Stimulated activated CD8-positive, alpha-beta memory T cell treated with anti-CD3 and anti-CD28 coated beads, Interleukin-4, amount 100 ng/mL, for 4 hours (primary cell): ENCODE measurements at places on chromosomes 4 and X.

DNA sequence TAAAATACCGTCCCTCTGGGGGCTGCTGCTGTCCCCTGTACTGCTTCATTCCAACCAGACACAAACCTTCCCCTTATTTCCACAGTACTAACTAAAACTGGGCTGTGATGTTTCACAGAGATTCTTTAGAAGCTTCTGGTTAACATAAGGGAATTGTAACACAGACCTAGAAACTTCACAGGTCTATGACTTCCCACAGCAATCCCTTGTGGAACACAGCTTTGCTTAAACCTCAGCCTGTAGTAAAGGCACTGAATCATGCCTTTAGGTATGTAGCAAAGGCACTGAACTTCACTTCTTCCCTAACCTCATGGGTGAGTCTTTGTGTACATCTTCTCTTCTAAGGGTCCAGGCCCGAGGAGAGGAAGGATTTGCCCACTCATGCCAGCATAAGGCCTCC is 49.4 kb downstream of the SPINK2 start:
- DNase-seq: no peak

DNA sequence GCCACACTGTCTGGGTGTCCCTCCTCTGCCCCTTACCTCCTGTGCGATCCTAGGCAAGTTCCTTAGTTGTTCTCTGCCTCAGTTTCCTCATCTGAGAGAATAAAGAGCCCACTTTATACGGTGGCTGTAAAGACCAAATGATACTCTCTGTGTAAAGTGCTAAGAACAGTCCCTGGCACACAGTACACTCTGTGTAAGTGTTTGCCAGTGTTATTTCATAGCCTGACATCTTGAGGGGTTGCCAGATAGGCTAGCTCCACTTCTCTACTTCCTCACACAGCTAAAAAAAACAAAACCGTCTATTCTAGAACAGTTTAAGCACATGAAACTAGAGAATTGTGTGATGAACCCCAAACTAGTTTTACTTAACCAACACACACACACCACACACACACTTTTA is 17.1 kb downstream of the SPON2 start:
- no peak for DNase-seq

DNA sequence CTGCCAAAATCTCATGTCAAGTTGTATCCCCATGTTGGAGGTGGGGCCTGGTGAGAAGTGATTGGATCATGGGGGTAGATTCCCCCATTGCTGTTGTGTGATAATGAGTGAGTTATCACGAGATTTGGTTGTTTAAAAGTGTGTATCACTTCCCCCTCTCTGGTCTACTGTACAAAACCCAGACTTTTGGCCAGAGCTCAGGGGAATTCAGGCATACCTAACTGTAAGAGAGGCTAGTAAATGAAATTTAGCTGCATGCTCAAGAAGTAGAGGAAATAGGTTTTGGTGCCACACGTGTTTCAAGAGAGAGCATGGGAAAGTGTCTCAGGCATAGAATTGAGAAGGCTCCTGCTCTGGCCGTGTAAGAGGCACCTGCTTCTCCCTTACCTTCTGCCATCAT is 190.5 kb upstream of the GALNTL6 start:
- DNase-seq: no peak

DNA sequence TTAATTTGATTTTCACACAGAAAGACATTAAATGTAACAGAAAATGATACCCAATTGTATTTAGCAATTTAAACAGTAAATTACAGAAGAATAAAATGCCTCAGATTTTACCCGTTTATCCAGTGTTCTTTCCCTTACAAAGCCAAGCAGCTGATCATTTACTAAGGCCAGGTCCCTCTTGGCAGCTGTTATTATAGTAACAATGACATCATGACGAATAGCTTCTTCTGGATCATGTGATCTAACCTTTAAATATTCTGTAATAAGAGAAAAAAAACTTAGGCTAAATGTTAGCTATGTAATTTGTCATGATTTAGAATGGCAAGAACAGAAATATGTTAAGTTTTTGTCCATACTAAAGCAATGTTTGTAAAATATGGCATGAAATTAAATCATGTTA is 69.4 kb downstream of the PDS5A start:
- no peak for DNase-seq

GRCh38 chrX:52979993-52980392 is 21.7 kb upstream of the FAM156A start:
- no peak for DNase-seq

DNA sequence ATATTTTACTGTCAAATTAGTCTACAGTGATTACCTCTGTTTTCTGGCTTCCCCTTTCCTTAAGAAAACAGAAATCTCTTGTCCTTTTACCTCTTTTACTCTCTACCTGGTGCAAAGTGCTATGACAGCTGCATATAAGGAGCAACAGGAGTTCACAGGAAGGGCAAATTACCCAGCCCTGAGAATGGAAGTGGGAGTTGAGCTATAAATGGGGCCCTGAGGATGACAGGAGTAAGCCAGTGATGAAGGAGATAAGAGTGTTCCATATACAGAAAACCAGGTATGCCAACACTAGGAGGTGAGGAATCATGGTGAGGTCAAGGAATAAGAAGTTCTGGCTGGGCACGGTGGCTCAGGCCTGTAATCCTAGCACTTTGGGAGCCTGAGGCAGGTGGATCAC is 4.5 kb upstream of the HSD17B13 start:
- no peak for DNase-seq

DNA sequence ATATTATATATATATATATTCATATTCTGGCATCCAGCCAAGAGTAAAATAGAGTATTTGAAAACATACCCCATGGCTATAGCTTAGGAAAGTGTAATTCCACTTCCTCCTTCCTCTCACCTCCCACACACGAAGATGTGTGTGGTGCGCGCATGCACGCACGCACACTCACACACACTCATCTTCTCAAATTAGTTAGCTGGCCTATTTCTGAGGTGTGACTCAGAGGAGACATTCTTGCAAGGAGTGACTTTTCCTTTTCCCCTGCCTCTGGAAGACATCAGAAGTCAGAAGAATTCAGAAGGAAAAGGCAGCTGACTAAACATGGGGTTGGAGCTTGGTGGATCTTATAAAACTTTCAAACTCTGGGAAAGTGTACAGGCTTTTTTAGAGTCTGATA is 8.8 kb downstream of the ENPEP start:
- no peak for DNase-seq

GRCh38 chrX:7891928-7892327 is 35.3 kb downstream of the PNPLA4 start:
- no peak for DNase-seq

DNA sequence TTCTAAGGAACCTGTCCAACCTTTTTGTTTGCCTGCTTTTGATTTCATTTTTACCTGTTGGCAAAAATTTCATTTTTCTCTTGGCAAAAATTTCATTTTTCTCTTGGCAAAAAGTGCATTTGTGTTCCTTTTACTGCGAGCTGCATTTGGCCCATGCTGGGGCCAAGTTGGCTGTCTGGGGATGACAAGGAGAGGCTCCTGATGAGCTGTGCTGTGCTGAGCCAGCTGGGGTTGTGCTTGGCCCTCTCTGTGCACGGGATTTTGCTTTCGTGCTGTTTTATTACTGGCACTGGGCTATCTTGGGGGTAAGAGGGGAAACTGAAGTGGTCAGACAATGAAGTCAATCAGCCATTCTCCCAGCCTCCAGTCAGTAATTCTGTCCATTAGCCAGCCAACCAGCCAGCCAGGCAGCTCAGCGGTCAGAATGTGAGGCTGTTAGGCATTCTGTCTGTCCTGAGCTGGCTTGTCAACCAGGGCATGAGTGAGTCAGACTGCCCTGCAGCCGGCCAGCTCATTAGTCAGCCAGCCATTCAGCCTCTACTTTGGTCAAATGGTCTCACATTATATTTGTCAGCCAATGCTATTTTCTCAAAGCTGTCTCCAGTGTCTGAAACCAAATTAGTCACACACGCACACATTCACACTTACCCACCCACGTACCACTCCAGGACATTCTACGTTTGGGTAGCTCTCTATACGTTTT is 56.9 kb upstream of the PRPS1 start:
- no peak for DNase-seq

GRCh38 chr4:102541697-102542096 is 40.5 kb downstream of the NFKB1 start:
- no peak for DNase-seq

DNA sequence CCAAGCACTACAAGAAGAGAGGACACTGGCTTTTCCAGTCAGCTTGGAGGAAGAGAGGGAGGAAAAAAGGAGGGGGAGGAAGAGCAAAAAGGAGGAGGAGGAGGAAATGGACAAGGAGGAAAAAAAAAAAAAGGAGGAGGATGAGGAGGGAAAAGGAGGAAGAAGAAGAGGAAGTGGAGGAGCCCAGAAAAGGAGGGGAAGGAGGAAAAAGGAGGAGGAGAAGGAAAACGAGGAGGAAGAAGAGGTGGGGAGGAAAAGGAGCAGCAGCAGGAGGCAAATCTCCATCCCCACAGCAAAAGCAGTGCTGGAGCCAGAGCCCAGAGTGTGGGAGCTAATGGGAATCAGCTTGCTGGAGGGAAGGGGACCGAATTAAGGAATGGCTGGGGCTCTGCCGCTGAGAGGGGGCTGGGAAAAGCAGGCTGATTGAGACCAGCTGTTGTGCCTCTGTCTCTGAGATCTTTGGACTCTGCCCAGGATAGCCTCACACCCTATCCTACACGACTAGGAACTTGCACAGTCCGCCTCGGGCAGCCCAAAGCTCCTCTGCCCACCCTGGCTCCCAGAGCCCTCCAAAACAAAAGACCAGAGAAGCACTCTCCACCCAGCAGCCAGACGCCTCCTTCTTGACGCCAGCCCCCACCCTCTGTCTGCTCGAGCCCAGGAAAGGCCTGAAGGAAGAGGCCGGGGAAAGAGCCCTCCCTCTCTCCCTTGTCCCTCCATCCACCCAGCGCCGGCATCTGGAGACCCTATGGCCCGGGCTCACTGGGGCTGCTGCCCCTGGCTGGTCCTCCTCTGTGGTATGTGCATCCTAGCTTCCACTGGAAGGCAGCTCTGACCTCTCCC is at the start of gene XPNPEP2:
XPNPEP2 (plus strand) TSS at position 514 of the 843 bp plus-strand sequence; CDS start at position 749, 235 bp downstream.
- no peak for DNase-seq

DNA sequence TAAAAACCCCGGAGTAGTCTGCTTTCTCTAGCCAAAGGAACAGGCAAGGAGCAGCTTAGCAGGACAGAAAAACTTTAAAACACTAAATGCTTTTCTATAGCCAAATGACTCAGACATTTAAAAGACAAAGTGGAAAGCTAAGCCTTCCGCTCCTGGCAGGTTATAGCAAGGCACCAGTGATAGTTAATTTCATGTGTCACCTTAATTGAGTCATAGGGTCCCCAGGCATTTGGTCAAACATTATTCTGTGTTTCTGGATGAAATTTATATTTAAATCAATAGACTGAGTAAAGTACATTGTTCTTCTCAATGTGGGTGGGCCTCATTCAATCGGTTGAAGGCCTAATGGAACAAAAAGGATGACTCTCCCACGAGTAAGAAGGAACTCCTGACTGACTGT is 885.7 kb upstream of the ADGRL3 start:
- no peak for DNase-seq

DNA sequence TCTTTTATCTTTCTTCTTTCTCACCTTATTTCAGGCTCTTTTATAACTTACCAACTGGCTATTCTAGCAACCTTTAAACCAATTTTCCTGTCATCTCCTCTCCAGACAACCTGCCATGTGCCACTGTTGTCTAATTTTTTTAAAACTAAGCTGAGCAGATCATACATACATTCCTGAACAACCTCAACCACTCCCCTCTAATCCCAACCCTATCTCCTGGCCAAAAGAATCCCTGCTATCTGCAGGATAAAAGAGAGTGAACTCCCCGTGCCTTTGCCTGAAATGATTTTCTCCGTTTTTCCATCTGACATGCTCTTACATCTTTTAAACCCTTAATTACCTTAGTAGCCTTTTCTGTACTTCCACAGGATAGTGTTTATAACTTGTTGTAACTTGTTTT is 35.5 kb downstream of the DCUN1D4 start:
- DNase-seq: no peak

GRCh38 chr4:1055721-1056590 is 44.5 kb downstream of the FGFRL1 start:
- peak; percentile 70 for DNase-seq

GRCh38 chr4:170127758-170128157 is 38.0 kb upstream of the AADAT start:
- no peak for DNase-seq

DNA sequence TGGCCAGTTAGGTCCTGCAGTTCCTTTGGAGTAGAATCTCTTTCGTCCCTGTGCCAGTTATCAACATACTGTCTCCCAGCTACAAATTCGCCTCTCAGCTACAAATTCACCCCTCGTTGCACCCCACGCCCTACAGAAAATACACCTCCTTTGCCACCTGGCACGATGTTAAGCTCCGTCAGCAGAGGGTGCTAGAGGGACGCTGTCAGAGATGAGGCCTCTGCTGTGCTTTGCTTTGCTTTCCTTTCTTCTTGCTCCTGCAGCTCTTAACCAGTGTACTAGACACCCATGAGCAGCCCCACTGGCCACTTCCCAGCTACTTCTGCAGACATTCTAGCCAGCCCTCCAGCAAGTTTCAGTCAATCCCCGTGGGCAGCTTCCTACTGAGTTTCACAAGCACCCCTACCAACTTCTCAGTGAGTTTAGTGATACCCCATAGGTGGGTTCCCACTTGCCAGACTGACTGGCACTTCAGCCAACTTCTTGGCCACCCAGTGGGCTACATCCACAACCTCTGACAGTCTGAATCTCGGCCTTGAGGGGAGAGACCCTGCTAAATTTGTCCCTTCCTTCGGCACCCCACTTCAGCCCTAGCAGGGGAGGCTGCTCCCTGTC is 21.8 kb downstream of the HAUS3 start:
- DNase-seq: peak; percentile 60

DNA sequence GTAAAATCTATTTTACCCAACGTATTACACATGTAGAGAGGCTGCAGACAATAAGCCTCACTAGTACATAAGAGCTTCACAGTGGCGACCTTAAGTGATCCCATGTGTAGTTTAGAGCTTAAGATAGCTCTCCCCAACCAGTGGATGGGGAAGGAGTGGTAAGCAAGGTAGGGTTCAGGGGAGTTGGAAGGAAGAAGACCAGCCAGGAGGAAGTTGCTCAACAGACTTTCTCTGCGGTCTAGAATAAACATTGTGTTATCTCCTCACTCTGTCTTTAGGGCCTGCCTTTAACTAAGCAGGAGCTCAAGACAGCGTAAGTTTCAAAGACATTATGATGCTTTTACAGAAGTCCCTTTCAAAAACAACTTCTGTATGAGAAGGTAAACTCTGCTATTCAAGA is 16.8 kb downstream of the MEPE start:
- DNase-seq: no peak

DNA sequence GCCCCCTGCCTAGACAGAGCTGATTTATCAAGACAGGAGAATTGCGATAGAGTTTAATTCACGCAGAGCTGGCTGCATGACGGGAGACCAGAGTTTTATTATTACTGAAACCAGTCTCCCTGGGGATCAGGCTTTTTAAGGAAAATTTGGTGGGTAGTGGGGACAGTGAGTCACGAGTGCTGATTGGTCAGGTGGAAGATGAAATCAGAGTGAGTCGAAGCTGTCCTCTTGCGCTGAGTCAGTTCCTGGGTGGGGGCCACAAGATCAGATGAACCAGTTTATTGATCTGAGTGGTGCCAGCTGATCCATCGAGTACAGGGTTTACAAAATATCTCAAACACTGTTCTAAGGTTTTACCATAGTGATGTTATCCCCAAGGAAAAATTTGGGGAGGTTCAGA is 36.6 kb downstream of the MYOZ2 start:
- DNase-seq: no peak

- no peak for DNase-seq
Measured at GRCh38 chrX:154873329-154873728, 12.8 kb upstream of the F8A1 start.

- DNase-seq: no peak
Measured at GRCh38 chr4:72743078-72743477, 174.1 kb upstream of the ADAMTS3 start.
